ENCODE measurements at places on chromosomes 1 and 21.
A peak's percentile ranks its signal among the peaks of the same experiment; 100 is the strongest.

- no peak for DNase-seq
These were observed 71.6 kb downstream of the SH3BGR start for GRCh38 chr21:39523399-39523798.

- DNase-seq = no peak
These were observed 171.9 kb downstream of the IGSF21 start for GRCh38 chr1:18279351-18280074.

DNA sequence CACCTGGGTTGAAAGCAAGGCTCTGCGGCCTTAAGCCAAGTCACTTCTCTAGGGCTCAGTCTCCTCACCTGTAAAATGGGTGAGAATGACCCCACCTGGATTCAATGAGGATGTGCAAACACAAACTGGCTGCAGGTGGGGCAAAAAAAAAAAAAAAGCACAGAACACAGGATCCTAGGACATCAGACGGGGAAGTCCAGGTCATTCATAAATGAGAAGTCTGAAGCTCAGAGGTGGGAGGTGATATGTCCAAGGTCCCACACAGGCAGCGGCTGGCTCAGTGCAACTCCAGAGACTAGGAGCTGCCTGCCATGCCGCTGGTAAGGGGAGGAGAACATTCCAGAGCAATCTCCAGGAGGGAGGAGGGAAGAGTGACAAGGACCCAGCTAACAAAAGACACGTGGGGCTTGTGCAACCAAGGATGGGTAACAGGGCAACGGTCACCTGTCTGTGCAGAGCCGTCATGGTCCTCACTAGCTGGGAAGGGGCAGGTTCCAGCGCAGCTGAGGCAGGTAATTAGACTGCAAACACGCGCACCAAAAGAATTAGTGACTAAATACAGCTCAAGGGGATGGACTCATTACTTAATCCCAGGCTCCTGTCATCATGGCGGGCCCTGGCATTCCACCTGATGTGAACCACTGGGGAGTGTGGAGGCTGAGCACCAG is 19.5 kb downstream of the IFFO2 start:
- DNase-seq = no peak

GRCh38 chr21:37800456-37801061 is 115.7 kb downstream of the KCNJ6 start:
- no peak for DNase-seq

DNA sequence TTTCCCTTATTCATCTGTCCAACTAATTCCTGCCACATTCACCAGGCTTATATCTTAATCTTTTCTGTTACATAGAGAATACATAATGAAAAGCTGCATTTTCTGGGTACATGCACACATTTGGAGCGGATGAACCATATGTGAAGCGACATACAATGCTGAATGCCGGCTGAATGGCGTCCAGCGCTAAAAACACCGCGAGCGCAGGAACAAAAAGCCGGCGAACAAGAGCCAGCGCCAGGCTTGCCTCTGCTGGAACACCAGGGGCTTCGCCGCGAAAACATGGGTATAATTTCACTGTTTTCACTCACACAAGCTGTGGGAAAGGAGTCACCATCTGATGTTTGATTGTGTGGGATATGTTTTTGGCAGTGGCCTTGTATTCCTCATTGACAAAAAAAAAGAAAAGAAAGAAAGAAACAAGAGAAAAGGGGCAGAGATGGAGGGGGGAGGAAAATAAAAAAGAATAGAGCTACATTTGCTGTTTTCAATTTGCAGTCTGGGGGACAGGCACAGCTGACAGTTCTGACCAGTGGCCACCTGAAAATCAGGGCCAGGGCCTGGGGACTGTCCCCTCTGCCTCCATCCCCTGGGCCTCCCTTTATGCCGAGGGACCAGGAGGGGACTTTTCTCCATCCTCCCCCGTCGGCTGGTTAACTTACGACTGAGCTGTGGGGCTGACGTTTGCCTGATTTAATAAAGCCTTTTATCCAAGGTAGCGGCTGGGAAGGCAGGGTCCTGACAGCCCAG is 70.2 kb upstream of the OLIG2 start:
- no peak for DNase-seq

GRCh38 chr21:41369105-41369919 is 7.5 kb downstream of the MX2 start:
- peak; percentile 16 for DNase-seq

DNA sequence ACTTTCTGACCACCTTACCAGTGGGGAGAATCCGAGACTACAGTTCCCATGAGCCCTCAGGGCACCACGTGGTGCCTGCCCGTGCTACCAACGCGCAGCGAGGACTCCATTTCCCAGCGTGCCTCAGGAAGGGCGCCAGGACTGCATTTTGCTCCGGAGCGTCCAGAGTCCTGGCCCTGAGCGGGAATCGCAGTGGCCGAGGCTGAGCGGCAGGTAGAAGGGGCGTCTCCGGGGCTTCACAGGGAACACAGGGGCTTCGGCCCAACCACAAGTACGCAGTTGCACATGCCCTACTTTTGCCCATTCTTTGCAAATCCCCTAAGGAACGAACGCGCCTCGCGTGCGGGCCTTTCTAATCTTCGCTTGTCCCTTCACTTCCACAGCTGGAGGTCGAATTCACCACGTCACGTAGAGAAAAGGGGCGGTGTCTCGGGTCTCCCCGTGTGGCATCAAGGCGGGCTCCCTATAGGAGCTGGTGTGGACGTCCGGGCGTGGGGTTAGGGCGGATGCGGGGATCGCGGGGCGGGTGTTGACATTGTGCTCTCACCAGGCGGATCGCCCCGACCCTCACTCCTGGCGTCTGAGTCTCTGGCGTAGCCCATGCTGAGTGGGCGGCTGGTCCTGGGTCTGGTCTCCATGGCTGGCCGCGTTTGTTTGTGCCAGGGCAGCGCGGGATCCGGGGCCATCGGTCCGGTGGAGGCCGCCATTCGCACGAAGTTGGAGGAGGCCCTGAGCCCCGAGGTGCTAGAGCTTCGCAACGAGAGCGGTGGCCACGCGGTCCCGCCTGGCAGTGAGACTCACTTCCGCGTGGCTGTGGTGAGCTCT is at the start of gene BOLA1:
TSS of gene BOLA1 (plus strand) at position 109 of the 825 bp plus-strand sequence. CDS start at position 601, 492 bp downstream.
- peak; percentile 75 for DNase-seq

DNA sequence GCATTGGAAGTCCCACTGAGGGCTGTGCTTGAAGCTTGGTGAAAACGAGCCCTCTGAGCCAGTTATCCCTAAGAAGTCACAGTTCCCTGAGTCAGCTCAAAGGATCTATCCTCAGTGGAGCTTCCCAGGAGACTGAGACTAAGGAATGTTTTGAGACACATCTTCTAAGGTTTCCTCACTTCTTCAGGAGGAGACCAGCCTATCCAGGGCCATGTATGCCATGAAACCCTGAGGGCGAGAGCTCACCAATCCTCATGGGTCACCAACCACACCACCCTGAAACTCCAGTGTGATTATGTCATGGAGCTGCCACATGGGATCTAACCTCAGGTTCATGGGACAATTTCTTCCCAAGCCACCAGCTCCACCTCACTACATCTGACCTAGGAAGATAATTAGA is 7.6 kb upstream of the TIE1 start:
- no peak for DNase-seq

Measured in activated CD4-positive, alpha-beta T cell treated with anti-CD3 and anti-CD28 coated beads for 4 hours (primary cell).